ENCODE measurements at places on chromosomes 4 and X.

GRCh38 chrX:72634331-72634730 lies 61.7 kb upstream of the HDAC8 start:
- no peak for DNase-seq

- no peak for DNase-seq
Measured at GRCh38 chr4:144461906-144462305, 184.1 kb upstream of the HHIP start.

- no peak for DNase-seq
Measured at GRCh38 chrX:18931972-18932371, 51.9 kb downstream of the PHKA2 start.

DNA sequence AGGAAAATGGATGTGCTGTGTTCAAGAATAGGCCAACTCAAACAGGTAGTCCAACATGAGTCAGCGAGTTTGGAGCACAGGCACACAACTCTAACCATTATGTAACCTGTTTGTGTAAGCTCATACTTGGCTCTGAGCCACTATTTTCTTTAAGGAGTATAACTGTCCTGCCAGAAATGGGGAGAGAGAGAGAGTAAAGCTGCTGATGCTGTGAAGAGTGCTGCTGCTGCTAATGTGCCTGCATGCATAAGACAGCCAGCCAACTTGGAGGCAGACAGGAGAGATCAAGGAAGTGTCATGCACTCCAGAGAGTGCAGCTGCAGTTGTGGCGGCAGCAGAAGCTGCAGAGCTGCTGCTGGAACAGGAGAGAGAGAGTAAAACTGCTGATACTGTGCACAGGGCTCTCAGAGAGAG lies 11.7 kb upstream of the STATH start:
- peak; percentile 14 for DNase-seq

DNA sequence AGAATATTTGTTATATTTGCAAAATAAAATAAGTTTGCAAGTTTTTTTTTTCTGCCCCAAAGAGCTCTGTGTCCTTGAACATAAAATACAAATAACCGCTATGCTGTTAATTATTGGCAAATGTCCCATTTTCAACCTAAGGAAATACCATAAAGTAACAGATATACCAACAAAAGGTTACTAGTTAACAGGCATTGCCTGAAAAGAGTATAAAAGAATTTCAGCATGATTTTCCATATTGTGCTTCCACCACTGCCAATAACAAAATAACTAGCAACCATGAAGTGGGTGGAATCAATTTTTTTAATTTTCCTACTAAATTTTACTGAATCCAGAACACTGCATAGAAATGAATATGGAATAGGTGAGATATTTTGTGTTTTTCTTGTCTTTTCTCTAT lies at the start of gene AFP:
Gene AFP, plus strand, starts transcription at position 238 of the 400 bp plus-strand sequence. Its CDS starts 42 bp downstream, at position 280.
- no peak for DNase-seq

DNA sequence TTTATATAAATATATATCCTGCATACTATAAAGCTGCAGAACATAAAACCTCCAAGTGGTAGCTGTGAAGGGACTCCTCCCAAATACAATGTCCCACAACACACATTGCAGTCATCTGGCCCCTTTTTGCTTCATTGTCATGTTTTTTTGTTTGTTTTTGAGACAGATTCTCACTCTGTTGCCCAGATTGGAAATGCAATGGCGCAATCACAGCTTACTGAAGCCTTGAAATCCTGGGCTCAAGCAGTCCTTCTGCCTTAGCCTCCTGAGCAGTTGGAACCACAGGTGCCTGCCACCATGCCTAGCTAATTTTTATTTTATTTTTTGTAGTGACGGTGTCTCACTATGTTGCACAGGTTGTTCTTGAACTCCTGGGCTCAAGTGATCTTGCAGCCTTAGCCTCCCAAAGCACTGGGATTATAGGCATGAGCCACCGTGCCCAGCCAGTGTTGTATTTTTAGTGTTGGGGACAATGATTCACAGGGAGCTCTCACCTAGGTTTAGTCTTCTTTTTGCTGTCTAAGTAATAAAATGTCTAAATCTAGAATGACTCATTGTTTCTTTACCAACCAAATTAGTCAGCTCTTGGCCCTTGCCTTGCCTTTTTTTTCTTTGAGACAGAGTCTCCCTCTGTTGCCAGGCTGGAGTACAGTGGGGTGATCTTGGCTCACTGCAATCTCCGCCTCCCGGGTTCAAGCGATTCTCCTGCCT lies 24.0 kb upstream of the XIAP start:
- DNase-seq, result no peak
